ENCODE measurements at places on chromosomes 7 and 10.

GRCh38 chr10:132330486-132330833, 1.5 kb upstream of the LRRC27 start:
- DNase-seq, result no peak

GRCh38 chr10:28120795-28121194, 121.9 kb upstream of the ODAD2 start:
- no peak for DNase-seq

DNA sequence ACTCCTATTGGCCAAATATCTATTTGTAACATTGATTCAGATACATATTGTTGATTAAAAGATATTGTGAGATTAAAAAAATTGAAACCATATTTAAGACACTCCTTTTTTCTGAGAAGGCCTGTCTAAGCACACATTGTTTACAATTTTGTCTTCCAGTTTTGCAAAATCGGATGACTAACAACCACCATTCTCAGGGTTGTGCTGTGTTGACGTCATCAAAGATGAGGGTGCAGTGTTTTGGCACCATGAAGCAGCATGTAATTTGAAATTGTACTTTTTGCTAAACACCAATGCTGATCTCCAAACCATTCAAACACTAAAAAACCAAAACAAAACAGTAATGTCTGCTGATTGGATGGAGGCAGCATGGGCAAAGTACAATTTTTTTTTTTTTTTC, 7.4 kb downstream of the CREB5 start:
- DNase-seq, result no peak

DNA sequence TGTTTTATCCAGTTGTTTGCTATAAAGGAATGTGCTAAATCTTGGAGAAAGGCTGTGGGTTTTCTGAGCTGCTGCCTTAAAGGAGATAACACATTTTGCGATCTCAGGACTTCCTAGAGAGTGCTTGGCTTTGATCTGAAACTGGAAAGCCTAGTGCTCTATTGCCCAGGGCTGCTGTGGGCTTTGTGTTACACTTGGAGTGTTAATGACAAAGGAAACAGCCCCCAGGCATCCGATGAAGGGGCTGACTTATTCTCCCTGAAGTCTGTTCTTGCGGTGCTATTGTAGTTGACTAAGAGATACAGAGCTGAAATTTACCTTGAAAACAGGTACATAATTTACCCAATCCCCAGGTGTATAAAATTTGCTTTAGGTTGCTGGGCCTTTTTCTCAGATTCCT, 74.5 kb downstream of the SND1 start:
- no peak for DNase-seq

- DNase-seq, result no peak
These were observed 578.8 kb upstream of the PFKP start for GRCh38 chr10:2488446-2489005.

DNA sequence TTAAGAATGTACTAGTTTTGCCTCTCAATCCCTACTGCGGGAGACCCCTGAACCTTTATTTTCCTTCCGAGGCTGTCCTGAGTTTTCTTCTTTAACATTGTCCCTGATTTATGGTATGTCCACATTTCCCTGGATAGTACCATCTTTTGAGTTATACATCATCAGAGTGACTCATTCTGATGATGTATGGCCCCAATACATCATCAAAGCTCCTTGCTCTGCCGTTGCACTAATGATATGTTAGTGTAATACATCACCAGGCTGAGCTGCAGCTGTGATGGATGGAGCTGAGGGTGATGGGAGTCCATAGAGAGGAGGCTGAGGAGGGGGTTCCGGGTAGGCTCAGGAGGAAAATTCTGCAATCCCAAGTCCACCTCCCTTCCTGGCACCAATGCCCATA, 986.5 kb downstream of the KCNMA1 start:
- no peak for DNase-seq

- DNase-seq, result no peak
These were observed 41.7 kb upstream of the NRF1 start for GRCh38 chr7:129569811-129570215.

DNA sequence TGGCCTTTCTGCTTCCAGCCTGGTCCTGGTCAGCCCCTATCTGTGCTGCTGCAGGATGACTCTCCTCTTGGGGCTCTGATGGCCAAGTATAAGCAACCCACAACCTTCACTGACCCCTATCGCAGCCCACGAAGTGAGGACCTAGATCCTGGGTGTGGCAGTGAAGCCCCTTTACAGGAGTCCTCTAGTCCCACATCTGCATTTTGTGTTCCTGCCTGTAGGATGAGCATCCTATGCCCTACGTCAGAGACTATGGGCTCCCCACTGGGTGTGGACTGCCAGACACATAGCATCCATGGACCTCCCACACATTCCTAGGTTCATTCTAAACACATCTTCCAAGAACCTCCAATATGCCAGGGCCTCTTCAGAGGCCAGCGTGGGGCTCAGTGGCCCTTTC, 29.0 kb downstream of the ARHGAP22 start:
- no peak for DNase-seq

All from stimulated activated CD8-positive, alpha-beta memory T cell treated with anti-CD3 and anti-CD28 coated beads, Interleukin-4, amount 100 ng/mL, for 1 hour (primary cell).